ENCODE measurements at places on chromosomes 11 and 22.

DNA sequence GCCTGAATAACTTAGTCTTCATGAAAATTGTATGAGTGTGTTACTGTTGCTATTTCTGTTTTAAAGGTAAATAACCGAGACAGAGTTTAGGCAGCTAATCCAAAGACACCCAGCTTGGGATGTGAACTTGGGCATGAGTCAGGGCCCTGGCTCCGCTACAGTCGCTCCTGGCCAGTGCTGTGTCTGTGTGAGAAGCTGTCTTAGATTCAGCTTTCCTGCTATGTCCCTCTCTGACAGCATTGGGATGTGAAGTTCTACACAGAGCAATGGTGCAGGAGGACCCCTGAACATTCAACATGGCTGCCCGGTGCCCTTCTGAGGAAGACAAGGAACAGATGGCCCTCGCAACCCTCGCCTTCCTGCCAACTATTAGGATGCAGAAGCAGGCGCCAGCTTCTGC is 49.4 kb downstream of the GALNT18 start:
- no peak for DNase-seq

DNA sequence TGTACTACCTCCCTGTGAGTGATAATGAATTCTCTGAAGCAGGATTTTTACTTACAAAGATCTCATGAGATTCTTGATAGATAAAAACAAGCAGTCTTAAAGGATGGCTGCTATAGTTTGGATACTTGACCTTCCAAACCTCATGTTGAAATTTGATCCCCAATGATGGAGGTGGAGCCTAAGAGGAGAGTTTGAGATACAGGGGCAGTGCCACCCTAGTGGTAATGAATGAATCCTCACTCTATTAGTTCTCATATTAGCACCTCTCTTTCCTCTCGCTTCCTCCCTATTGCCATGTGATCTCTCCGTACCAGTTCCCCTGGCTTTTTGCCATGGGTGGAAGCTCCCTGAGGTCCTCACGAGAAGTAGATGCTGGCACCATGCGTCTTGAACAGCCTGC is 37.9 kb upstream of the OR8B8 start:
- DNase-seq, result no peak

DNA sequence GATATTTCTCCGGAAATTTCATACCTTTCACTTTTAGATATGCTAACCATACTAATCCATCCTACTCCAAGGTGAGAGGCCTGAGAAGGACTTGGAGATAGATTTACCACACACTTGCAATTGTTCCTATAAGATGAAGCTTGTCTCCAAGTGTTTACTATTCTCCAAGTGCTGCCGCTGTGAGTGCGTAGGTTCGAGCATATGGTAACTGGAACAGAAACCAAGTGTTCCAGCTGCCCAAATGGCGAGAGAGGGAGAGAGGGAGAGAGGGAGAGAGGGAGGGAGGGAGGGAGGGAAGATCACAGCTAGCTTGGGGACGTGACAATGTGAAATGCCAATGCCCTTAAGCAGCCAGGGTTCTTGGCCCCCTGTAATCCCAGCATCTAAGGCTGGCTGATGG is 21.5 kb downstream of the ASCC2 start:
- peak; percentile 3 for DNase-seq

DNA sequence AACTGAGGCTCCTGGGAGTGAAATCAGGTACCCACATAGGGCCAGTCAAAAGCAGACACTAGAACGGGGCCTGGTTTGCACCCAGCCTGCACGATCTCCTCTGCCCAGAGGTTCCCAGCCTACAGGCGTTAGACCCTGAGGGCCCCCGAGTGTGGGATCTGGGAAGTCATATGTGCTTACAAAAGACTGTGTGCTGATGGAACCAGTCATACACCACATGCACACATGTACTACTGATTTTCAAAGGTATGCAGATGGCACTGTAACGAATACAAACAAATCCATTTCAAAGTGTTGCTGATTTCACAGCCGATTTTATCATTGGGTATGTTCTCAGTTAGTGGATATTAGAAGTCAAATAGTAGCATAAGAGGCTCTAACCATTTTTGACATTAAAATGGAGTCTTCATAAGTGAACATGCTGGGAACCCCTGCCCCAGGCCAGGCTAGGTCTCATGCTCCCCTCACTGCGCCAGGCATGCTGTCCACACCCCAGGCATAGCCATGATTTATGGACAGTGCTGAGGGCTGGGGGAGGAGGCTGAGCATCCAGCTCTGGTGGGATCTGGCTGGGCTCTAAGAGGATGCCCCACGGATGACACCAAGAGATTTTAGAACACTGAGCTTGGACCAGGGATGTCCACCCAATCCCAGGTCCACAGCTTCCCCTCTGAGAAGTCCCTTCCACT is 38.6 kb upstream of the LRRC32 start:
- no peak for DNase-seq

All from anterior cingulate cortex (tissue), 58 donors.